ENCODE measurements at places on chromosomes 3 and 15.

GRCh38 chr3:155398046-155398445, 104.6 kb upstream of the STRIT1 start:
- no peak for DNase-seq

GRCh38 chr3:27943106-27943505, 221.0 kb upstream of the EOMES start:
- no peak for DNase-seq

GRCh38 chr3:51669241-51670052, 1.6 kb upstream of the TEX264 start:
- DNase-seq = peak; percentile 80

DNA sequence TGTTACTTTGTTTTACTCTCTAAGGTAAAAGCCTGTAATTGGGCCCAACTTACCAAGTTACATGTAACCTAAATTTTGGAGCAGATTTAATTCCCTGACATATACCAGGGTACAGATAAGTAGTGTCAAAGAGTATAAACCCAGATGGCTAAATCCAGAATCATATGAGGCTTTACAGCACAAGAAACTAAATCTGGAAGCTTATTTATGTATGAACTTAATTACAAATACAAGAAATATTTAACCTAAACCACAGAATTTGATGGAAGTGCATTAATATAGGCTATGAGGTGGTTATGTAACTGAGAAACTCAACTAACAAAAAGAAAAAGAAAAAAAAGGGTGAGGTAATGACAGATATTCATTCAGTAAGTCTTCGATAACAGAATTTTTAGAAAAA, 930.2 kb upstream of the ALCAM start:
- no peak for DNase-seq

DNA sequence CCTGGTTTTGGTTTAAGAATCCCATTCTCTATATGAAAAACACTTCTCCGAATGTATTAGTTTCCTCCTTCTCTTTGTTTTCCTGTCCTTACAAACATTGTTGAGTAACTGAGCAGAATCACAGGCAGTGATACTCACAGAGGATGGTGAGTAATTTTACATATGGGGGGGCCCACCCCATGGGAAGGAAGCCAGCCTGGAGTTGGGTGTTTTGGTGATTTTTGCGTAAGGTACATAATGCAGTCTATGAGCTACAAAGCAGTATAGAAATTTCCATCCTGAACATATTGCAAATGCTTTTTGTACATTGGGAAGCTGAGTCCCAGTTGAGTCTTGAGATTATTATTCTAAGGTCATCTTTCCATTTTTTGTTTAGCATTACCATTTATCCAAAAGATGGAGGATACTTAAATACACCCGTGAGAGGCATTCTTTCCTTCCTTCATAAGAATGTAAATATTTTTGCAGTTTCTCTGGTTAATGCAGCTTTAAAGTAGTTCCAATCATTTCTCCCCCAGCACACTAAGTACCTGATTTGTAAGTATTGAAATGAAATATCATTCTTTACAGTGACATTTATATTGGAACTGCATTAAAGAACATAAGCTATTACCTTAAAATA, 476.8 kb downstream of the AGBL1 start:
- DNase-seq = no peak

GRCh38 chr15:25717127-25717456, 146.0 kb downstream of the ATP10A start:
- DNase-seq = no peak

GRCh38 chr3:42106646-42107045, 15.5 kb downstream of the TRAK1 start:
- no peak for DNase-seq

- peak; percentile 81 for DNase-seq
Measured at GRCh38 chr15:52143873-52144272, 31.3 kb upstream of the BCL2L10 start.

DNA sequence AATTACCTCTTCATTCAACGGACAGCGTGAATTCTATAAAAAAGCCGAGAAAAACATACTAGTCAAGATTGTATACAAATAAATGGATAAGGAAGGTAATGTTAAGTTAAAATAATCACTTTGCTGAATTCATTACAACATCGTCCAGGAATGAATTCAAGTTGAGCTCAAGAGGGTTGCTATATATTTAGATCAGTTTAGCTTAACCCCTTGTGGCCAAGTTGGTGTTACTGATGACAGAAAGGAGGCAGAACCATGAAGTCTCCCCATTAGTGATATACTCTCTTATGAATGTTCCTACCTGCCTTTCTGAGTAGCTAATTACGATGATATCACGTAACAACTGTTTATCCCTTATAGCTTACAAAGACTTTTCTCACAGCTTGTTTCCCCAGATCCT, 34.9 kb downstream of the UBR1 start:
- no peak for DNase-seq

DNA sequence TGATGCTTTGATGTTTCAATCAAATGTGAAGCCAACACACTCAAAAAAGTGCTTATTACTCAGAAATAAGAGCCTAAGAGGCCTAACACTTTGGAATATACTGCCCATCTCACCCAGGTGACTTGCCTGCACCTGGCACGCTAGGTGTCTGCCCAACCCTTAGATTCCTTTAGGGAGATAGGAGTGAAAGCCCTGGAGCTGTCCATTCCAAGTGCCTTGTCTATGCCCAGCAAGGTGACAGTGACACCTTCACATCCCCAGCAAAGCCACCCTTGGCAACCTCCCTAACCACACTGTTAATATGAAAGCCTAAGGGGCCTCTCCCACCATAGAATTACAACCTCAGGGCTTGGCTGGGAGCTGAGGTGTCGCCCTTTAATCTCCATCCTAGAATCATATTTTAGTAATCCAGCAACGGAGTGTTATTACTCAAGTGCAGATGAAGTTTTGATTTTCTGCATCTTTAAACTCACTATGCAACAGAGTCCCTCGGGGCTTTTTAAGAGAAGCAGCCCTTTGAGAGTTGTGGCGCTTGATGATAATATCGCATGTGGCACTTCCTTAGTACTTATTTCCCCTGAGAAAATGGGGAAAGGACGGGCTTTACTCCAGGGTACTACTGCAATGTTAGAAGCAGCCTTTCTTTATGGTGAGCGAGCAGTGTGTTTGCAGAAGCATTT, 24.8 kb downstream of the ATP10A start:
- DNase-seq = no peak

DNA sequence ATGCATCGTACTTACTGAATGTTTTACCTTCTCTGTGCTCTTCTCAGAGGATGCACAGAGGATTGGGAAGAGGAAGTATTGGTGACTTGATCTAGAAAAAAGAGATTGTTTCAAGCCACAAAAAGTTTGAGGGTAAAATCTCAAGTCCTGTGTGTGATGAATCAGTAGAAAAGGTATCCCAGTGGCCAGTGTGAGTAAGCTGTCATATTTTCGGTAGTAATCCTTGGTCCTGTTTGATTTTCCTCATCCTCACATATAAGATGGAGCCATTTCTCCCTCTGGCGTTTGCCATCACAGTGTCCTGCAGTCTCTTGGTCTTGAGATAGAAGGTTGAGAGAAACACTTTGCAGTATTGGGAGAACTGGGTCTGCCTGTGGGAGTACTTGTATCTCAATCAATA, 166.8 kb downstream of the LPP start:
- DNase-seq = peak; percentile 83

DNA sequence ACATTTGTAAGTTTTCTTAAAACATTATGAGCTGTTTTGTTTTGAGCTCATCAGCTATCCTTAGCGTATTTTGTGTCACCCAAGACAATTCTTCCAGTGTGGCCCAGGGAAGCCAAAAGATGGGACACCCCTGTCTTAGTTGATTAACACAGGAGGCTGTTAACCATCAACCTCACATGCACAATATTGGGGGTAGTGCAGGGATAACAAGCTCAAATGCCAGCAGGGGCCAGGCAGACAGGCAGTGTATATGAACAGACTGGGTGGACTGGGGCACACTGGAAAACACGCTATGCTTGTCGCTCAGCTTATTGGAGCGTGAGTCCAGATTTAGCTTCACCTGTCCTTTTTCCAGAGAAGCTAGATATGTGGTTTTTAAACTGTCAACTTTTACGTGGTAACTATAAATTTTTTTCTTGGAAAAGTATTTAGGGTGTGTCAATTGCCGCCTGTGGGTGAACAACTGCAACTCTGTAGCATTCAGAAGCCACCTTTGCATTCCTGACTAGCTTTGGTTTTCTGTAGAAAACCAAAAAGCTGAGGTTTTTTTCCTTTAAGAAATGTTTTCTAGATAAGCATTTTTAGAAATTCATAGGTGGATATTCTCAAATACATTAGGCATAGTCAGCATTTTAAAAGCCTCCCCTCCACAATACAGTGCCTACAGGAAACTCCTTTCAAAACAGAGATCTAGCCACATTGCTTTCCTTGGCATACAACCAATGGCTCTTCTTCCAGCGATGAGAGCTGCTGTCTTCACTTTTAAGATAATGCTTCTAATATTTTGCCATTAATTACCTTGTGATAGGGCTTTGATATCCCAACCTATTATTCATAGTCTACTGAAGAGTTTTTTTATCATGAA, 14.6 kb downstream of the PSMD6 start:
- peak; percentile 35 for DNase-seq

DNA sequence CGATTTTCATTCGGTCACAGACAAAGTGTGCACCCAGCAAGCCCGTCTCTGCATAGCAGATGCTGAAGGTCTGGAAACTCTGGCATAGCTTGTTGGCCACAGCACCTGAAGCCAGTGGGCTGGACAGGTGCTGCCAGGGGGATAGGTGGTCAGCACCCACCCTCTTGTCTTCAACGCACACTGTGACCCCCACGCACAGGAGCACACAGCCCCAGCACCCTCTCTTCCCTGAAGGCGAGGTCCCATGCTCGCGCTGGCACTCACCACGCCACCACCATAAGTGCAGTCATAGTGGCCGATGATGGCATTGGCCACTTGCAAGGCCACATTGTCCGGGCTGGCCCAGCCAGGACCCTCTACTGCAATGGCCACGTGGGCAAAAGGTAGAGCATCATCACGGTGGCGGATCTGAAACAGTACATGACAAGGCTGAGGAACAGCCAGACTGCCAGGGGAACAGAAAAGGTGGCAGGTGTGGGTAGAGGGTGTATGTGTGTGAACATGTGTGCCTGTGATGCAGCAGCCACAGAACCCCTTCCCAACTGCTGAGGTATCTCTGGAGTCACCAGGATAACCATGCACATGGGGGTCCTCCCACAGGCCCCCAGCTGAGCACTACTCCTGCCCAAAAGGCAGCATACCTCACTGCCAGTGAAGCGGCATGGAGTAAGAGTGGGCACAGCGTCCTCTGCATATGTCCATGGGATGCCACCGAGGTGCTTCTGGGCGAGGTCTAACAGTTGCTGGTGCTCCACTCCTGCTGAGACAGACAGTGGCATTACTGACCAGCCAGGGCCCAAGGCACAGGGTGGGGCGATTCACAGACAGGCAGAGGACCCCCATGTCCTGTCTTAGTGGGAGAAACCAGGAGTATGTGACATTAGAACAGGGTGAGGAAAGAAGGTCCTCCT, 5.8 kb upstream of the COL7A1 start:
- no peak for DNase-seq

DNA sequence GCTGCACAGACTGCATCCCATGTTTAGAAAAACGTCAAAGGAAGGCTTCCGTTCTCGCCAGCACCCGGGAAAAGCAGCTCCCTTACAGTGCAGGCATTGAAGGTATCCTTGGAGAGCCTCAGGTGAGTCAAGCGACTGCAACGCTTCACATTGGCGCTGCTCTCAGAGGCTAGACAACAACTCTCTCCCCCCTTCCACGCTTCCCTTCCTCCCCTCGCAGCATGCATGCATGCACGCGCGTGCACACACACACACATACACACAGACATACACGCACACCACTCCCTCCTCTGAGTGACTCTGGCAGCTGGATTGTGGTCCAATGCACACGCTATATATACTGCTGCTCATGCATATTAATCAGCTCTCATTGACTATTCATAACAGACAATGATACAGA, 191.1 kb downstream of the PDZRN3 start:
- DNase-seq = peak; percentile 30

DNA sequence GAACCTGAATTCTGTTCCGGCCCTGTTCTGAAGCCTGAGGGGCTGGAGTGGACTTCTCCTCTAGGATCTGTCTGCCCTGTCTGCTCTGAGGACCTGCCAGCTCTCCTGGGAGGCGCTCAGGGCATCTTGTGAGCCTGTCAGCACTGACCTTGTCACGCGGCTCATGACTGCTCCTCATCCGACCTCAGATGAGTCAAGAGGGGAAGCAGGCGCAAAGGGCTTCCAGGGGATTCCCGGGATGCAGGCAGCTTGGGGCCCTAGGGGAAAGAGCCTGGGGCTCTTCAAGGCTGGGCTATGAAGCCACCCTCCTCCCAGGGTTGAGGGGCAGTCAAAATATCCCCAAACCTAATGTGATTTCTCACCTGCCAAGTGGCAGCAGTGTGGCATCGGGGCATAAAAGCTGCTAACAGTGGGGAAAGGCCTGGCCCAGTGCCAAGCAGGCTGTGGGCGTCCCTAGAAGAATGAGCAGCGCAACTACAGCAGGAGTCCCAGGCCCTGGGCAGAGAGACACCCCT, 27.6 kb upstream of the ANKDD1A start:
- DNase-seq = peak; percentile 97

DNA sequence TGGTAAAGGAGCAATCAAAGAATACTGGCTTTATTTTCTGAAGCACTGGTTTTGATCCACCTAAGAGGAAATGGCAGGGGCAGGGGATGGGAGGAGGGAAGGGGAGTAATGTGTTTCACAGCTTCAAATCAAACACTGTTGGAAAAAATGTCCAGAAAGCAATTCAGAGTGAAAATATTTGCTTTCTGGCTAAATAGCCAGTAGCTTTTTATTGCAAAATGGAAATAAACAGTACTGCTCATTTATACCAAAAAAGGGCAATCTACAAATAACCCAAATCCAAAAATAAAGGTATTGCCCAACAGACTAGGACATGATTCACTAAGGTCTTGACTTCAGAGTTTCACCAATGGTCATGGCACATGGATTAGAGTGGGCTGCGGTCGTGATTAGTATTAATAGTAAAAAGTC, 279.3 kb upstream of the THBS1 start:
- peak; percentile 77 for DNase-seq

- no peak for DNase-seq
Measured at GRCh38 chr3:11276901-11277300, 4.7 kb downstream of the ATG7 start.

DNA sequence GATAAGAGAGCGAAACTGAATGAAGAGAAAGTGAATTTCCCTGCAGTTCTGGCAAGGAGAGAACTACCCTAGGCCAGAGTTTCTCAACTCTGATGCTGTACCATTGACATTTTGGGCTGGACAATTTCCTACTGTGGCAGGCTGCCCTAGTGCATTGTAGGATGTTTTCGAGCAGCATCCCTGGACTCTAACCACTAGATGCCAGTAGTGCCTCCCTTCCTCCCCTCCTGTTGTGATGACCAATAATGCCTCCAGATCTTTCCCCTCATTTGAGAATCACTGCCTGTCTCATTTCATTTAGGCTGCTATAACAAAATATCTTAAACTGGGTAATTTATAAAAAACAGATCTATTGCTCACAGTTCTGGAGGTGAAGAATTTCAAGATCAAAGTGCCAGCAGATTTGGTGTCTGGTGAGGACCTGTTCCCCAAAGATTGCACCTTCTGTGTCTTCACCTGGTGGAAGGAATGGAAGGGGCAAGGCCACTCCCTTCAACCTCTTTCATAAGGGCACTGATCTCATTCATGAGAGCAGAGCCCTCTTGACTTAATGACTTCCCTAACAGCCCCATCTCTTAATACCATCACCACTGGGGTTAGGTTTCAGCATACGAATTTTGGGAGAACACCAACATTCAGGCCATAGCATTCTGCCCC, 188.9 kb upstream of the MEIS2 start:
- DNase-seq = peak; percentile 5

Data from IMR-90 (cell line).